ENCODE measurements at places on chromosomes 6 and 20.

GRCh38 chr20:43901296-43901695 lies 13.4 kb upstream of the TOX2 start:
- DNase-seq: no peak

GRCh38 chr6:32604434-32604877 lies 14.8 kb upstream of the HLA-DRB1 start:
- DNase-seq: no peak

DNA sequence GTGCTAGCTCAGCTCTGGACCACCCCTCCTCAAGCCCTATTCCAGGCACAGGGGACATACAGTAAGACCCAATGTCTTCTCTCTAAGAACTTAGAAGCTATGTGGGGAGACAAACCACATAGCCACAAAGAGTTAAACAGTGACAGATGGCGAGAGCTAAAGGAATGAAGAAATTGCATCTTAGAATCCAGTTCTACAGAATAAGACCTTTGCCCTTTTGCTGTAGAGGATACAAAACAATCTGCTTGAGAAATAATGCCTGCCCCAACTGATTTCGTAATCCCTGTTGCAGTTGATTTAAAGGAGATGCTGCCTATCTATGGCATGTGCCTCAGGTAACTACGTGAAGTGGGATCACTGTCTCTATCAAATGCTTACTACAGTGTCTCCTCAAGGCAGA lies 31.2 kb downstream of the TNFRSF21 start:
- peak; percentile 9 for DNase-seq

- DNase-seq: peak; percentile 17
These were observed 32.0 kb downstream of the CEP43 start for GRCh38 chr6:167031082-167031709.

GRCh38 chr20:25227317-25227831 lies 20.5 kb upstream of the PYGB start:
- peak; percentile 89 for DNase-seq

DNA sequence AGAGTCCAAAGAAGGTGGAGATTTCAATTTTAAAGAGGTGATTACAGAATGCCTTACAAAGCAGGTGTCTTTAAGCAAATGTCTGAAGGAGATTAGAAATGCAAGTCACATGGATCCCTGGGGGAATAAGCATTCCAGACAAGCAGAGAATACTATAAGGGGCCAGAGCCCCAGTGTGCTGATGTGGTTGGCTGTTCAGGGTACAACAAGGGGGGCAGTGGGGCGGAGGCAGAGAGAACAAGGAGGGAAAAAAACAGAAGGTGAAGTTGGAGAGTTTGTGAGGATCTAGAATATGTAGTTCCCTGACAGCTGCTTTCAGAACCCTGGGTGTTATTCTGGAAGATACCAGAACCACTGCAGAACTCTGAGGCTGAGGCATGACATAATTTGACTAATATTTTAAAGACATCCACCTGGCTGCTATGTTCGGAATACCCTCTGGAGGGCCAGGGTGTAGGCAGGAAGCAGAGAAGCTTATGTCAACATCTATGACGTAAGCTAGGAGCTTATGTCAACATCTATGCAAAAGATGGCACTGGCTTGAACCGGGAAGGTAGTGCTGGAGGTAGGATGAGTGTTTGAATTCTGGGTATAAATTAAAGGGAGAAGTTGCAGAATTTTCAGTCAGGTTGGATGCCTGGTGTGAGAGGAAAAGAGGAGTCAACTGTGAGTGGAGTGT lies 276.3 kb upstream of the AGPAT4 start:
- DNase-seq: no peak

DNA sequence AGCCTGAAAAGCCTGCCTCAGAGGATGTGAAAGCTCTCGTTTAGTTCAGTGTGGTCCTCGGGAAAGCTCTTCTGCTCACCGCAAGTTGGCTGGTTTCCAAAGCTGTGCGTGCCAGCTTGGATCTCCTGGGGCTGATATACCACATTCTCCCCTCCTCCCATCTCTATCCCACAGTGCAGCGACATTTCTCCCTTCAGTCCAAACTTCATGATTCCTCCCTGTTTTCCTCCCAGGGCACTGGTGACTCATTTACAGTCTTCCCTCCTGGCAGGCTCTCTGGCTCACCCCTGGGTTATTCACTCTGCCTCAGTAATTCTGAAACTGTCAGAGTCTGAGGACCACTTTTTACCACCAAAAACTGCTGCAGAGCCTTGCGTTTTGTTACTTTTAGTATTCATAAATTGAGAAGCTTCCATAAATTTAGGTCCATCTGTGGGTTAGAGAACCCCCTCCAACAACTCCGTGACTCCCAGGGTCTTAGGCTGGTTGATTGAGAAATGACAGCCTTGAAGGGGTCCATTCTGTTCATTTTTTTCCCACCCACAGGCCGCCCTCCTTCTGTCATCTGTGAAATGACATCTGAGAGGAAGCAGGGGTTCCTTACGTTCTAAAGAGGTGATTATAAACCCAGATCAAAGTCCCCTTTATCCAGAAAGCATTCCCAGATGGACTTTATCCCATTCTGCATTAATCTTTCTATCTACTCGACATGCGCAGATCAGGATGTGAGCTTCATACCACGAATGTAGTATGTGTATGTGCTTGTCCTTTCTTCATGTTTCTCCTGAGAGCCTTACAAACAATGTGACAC lies 6.1 kb downstream of the TRIM10 start:
- peak; percentile 92 for DNase-seq

DNA sequence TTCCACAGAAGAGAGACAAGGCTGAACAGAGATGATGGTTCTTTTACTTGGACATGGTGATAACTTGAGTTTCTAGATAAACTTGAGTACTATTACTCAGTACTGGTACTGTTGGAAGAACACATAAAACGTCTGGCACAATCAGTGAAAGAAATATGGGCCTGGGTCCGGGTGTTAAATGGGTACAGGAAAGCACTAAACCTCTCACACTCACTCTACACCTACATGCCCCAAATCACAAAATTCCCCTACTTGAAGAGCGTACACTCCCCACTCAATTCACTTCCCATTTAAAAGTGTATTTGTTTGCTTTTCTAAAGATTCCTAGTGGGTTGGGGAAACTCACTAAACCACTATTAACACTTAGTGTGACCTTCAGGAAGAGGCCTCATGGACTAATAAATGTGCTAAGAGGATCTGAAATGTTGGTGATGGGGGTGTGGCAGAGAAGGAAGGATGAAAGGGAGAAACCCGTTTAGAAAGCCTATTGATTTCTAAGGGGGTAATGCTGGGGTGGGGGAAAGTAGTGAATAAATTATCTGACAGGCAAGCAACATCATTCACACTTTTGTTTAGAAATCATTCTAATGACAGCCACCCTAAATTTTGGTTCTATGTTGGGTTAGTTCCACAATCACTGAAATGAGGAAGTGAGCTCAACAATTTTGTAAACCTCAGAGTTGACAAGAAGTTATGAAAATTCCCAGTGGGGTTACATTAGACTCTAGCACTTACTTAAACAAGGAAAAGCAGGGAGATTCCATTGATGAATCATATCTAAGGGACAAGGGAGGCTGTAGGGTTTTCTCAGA lies 222.6 kb upstream of the MARCKS start:
- DNase-seq: peak; percentile 90

DNA sequence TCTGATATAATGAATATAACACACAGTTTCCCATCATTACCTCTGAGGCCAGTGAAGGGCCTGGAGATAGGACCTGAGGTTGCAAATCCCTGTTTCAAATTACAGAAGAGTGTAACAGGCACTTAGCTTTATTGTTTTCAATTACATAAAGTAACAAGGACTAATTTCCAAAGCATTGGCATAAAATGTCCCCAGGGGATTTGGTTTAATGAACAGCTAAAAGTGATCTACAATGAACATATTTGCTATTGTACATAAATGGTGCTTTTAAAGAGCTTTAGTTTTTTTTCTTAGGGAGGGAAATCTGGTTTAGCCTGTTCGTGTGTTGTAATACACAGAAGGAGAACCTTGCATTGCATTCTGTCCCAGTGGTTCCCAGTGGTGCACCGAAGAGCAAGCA lies 54.4 kb downstream of the HMGN3 start:
- DNase-seq: no peak

DNA sequence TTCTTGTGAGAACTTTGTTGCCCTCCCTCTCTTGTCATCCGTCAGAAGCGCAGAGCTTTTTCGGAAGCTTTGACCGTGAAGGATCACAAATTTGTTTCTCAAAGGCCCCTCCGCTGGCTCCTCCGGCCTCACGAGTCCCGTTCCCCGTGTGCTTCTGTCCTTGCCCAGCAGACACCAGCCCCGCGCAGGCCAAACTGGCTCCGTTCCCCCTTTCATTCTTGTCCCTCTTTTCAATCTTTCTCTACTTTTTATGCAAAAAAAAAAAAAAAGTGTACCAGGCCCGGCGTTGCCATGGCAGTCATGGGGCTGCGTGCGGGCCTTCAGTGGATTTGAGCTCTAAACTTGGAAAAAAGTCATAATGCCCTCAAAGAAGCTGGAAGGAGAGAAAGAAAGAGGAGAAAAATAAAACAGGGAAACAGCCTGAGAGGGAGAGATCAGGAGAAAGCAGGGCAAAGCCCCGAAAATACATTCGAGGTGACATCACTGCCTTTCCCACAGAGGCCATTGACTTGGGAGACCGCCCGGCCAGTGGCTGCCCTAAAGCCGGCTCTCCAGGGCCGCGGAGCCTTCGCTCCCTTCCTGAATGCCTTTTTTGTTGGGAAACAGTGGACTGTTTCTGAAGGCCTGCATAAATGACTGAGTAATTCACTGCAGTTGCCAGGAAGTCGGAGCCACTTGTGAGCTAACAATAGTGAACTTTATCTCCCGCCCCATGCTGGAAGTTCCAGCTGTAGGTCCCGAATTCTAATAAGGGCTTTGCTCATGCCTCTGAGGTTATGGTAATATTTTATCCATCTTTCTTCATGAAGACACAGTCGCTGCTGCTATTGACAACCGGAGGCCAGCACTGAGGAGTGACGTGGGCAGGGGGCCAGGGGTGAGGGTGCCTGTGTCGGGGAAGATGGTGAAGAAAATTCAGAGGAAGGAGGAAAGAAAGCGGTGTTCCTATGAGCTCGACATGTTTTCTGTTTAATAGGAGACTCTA lies 670.9 kb downstream of the QKI start:
- peak; percentile 75 for DNase-seq

GRCh38 chr6:1607516-1608221 lies 2.0 kb upstream of the FOXC1 start:
- DNase-seq: no peak

DNA sequence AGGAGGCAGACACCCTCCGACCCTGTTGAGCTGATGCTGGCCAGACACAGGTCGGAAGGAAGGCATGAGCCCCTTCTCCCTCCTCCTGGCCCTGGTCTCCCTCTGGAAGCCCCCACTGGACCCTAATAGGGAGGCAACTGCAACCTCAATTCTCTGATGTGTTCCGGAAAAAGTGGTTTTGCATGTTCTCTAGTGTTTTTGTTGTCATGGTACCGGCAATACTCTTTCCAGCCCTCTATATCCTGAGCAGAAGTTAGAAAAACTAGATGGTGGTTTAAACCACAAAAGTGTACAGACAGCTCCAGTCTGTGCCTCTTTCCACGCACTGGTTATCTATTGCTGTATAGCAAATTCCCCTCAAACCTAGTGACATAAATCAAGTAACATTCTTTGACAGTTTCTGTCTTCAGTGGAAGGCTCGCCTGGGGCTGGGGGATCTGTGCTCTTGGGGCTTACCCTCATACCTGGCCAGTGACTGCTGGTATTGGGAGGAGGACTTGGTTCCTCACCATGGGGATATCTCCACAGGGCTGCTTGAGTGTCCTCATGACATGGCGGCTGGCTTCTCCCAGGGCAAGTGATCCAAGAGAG lies 37.0 kb downstream of the SYTL3 start:
- DNase-seq: no peak

GRCh38 chr20:14067603-14068002 lies 72.3 kb downstream of the MACROD2 start:
- peak; percentile 6 for DNase-seq

- no peak for DNase-seq
These were observed 50.3 kb downstream of the UTRN start for GRCh38 chr6:144335311-144335861.

GRCh38 chr20:19924255-19924654 lies 92.9 kb upstream of the NAA20 start:
- no peak for DNase-seq

DNA sequence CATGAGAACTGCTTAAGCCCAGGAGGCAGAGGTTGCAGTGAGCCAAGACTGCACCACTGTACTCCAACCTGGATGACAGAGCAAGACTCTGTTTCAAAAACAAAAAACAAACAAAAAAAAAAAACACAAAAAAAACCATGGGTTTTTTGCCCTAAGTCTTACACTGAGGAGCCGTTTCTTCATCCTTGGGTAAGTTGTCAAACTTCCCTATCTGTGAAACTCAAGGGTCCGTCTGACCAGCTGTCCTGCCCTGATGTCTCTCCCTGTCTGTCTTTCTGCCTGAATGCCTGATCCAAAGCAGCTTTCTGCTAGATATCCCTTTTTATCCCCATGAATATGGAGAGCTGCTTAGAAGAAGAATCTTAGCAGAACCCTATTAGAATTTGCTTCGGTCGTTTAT lies 41.3 kb upstream of the CLDN20 start:
- no peak for DNase-seq

DNA sequence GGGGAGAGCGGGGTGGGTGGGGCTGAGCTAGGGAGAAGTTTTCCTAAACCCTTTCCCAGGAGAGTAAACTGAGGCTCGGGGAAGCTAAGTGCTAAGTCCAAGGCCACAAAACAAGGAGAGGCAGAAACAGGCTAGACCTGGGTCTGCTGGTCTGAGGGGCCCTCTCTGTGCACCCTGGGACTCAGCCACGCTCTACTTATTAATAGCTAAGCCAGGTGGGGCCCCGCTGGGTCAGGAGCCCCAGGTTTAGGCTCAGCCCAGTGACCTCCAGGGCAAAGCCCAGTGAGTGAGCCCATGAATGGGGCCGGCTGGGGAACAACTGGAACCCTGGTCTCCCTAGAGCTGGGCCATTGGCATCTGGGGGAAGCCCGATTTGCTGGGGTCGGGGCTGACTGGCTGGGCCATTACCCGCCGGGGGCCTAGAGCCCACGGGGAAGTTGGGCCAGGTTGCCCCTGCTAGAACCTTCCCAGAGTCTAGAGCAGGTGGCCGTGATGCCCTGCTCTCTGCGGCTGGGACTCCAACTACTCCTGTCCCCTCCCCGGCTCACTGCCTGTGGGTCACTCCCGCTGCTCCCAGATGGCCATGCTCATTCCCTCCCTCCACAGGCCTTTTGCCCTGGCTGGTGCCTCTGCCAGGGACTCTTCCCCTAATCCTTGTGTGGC lies 24.1 kb upstream of the NOL4L start:
- no peak for DNase-seq

- no peak for DNase-seq
These were observed 80.5 kb downstream of the TMEM242 start for GRCh38 chr6:157242791-157243190.

GRCh38 chr6:165835410-165835851 lies 172.4 kb upstream of the PDE10A start:
- no peak for DNase-seq

- DNase-seq: peak; percentile 40
These were observed 845 bp upstream of the ANKRD60 start for GRCh38 chr20:58229198-58229798.

DNA sequence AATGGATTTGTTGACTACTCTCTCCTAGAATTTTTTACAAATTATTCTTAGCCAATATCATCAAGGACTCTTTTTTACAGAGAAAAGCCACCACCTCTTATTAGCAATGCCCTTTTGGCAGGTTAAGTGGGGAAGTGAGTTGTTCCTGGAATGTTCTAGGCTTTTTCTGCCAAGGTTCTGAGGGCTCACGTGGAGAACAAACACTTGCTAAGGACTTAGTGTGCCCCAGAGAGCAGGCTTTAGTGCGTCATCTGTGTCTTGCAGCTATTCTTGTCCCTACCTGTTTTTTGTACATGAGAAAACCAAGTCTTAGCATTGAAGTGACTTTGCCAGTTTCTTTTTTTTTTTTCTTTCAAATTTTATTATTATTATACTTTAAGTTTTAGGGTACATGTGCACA lies 33.5 kb downstream of the CFAP61 start:
- DNase-seq: no peak
